Stimulated activated CD8-positive, alpha-beta memory T cell treated with anti-CD3 and anti-CD28 coated beads, Interleukin-2, amount 100 ng/mL, for 1 hour (primary cell): ENCODE measurements at places on chromosomes 5 and 9.

DNA sequence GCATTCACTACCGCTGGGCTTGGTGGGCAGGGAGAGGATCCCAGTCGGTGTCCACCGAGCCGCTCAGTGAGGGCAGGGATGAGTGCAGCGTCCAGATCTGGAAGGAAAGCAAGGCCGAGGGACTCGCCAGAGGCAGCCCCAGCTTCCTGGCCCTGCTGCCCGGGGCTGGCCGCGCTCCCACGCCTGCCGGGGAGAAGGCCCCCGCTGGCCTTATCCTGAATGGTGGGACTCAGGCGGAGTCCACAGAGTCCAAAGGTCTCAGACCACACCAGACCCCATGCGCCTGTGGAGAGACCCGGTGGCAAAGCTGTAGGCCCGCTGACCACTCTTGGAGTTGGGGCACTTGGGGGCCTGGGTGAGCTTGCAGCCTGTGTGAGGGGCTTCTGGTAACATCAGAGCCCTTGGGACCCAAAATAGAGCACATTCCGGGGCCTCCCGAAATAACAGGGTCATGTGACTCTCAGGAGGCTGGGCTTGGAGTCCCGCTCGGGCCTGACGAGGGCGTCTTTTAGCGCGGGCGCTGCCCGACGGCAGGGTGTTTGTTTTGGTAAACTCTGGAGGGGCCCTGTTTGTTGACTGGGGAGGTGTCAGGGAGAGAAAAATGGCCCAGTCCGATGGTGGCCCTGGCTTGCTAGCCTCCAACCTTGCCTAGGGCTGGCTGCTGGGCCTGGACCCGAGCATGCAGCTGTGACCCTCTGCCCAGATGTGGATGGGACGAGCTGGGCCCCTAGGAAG lies 2.8 kb downstream of the RXRA start:
- DNase-seq: no peak

DNA sequence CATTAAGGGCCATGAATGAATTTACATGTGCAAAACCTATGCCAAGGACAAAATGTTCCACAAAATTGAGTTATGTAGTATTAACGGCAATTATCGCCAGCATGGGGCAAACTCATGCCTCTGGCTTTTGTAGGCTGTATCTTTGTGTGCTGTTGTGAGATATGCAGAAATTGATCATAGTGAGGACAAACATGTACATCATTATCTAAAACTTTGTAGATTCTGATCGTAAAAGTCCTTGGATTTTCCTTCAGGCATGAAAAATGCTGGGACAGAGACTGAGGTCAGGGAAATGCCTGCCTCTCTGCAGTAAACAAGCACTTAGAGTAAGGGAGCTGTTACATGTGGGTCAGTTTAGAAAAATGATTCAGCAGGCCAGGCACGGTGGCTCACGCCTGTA lies 5.9 kb upstream of the TXNDC8 start:
- no peak for DNase-seq

GRCh38 chr5:127925916-127926315 lies 157.7 kb upstream of the SLC12A2 start:
- no peak for DNase-seq

GRCh38 chr9:131111186-131111853 lies 14.1 kb upstream of the NUP214 start:
- DNase-seq: no peak

- DNase-seq: no peak
These were observed 183.9 kb downstream of the C9orf50 start for GRCh38 chr9:129436751-129437625.

- no peak for DNase-seq
These were observed 51.1 kb downstream of the RASGEF1C start for GRCh38 chr5:180157866-180158265.
